ENCODE measurements at places on chromosomes 7 and 10. TPM values are rescaled to one million over a fixed set of nuclear protein-coding genes. Genes with fewer than 3 reads are reported as not detected.

GRCh38 chr10:72308320-72308987, 34.7 kb downstream of the DDIT4 start:
- no peak for DNase-seq

DNA sequence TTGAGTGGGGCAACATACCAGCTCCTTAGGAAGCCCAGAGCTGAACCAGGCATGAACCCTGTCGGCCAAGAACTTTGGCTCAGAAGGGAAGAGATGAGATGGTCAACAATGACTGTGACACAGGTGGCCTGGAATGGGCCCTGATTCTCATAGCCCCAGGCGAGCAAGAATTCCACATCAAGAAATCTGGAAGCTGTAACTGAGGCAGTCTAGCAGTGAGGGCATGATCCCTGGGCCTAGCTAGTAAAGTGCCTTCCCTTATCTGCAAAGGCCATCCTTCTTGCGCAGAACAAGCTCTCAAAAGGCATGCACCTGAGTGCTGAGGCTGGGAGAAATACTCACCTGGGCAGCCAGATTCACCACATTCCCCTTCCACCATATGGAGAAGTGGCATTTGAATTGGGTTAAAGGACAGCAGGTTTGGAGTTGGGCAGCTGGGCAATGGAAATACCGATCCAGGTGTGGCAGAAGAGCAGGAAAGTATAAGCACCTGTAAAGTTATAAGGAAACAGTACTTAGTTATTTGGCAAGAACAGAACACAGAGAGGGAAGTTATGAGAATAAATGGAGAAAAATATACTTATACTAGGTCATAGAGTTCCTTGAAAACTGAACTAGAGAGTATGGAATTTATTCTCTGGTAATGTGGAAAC, 78.6 kb upstream of the CAPZA2 start:
- no peak for DNase-seq

- DNase-seq = no peak
These were observed 36.5 kb upstream of the JAZF1 start for GRCh38 chr7:28217143-28217542.

DNA sequence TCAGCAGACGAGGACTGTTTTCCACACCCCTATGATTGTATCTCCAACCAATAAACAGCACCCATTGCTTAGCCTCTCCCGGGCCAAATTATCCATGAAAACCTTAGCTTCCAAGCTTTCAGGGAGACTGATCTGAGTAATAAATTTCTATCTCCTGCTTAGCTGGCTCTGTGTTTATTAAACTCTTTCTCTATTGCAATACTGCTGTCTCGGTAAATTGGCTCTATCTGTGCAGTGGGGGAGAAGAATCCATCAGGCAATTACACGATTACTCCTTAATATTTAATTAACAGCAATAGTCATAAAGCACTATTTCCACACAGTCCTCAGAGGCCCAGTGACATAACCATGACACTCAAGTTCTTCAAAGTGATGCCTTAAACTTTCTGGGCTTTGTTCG, 1122.8 kb downstream of the TYW1 start:
- no peak for DNase-seq

DNA sequence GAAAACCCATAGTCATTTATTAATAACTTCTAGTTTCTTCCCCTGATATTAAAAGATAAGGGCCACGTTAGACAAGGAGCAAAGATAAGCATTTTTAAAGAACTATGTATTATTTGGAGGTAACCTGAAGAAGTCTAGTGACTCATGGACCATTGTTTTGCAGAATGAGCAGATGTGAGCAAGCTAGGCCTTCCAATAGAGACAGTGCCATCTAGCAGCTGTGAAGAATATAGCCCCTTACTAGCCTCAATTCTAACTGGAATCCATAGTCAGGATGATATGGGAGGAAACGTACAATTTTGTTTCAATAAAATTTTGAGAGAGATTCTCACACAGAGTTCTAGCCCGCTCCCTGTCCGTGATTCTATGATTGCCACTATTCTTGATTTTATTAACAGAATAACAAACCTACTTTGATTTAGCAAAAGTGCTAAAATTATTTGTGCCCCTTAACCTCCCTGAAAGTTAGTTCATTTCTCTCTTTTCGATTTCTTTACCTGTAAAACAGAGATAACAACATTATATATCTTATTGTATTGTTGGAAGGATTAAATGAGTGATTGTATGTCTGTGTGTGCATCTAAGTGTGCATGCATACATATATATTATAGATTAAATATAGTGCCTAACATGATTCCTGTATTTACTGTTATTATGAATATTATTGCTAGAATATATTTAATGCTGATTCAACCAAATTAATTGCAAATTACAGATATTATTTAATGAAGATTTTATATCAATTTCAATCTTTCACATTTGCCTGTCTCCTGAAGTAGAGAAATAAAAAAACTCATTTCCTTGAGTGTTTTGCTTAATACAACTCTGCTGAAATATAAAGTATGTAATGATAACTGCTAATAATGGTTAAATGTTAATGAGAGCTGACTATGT, 22.7 kb downstream of the FAM237B start:
- no peak for DNase-seq

- no peak for DNase-seq
These were observed 112.0 kb downstream of the EEPD1 start for GRCh38 chr7:36264913-36265516.

DNA sequence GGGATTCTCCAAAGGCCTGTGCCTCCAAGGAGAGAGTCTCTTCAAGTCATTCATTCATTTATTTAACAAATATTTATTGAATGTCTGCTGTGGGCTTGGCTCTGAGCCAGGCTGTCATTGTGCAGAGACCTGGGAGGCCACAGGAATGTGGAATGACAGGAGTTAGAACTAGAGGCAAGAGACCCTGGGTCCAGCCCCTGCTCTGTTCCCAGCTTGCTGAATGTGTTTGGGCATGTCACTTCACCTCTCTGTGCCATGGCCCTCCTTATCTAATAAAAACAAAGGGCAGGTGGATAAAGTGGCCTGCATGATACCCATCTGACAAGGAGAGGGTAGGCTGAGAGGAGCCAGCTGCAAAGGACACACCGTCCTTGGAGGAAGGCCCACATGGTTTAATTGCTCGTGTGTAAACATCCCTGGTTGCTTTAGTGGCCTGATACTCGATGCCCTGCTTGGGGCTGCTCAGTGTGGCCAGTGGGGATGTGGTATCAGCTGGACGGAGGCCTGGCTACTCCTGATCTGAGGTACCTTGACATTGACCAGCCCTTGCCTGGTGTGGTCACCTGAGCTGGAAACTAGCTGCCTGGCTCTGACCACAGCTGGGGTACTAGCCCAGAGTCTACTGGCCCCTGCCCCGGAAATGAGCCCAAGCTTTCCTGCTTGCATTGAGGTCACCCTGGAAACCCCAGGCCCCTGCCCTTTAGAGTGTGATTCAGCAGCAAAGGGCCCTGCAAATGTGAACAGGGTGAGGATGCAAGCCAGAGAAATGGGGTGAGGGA, 116.2 kb downstream of the CDH23 start:
- DNase-seq = no peak

DNA sequence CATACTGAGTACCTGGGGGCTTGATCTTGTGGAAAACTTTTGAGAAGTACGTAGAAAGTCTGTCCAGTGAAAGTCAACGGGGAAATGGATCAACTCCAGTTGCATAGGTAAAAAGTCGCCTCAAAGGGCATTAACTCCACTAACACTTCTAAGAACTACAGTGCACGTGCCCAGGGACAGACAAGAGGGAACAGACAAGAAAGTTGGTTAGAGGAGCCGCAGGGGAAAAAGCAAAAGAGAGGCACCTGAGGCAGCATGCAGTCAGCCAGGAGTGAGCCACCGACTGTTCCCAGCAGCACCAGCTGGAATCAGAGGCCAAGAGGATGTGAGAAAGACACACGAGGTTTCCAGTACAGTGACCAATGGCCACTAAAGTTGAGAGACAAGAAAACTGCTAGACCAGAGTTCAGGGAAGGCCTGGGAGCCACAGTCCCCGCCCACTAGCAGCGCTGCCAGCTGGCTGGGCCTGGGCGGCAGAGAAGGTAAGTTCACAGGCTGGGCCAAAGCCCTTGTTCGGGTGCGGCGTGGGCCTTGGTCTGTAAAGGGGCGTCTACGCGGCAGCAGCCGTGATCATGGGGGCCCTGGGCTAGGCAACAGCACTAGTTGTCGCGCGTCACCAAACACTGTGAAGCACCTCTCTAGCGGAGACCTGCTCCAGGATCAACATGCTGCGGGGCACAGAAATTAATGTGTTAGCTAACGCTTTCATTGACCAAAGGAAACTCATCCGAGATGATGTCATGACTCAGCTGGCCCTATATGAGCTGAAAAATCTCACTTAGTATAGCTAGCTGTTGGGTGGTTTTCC, 14.0 kb downstream of the ITGB1 start:
- no peak for DNase-seq

- DNase-seq = no peak
These were observed 7.5 kb upstream of the AGR3 start for GRCh38 chr7:16889305-16889704.

DNA sequence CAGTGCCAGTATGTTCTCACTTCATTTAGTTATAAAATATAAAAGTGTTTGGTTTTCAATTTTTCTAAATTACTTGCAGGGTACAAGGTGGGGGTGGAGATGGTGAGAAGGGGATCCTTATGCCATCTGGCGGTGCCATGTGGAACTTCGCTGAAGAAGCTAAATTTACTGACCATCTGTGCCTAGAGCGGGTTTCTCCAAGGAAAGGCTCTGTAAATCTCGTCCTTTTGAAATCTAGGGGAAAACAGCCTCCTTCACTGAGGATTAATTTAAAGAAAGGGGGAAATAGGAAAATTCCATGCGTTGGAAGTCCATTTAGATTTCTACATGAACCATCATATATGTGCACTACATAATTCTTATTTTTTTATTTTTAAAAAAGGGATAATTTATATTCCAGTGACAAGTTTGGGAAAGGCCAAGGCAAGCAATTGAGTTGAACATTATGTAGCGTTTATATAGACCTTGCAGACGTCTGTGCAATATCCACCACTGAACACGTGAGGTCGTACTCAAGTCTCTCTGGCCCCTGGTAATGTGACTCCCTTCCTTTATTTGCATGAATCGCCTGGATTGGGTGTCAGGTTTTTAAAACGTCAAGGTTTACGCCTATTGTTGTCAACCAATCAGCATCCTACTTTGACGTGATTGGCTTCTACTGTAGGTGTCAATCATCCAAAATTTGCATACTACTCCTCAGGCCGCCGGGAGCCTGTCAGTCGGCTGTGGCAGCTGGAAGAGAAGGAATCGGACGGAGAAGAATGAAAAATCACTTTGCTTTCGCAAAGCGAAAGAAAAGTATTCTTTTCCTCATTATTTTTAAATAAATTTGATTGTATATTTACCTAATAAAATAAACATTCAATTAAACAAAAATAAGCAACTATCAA, 297.1 kb upstream of the NFE2L3 start:
- DNase-seq = peak; percentile 48

DNA sequence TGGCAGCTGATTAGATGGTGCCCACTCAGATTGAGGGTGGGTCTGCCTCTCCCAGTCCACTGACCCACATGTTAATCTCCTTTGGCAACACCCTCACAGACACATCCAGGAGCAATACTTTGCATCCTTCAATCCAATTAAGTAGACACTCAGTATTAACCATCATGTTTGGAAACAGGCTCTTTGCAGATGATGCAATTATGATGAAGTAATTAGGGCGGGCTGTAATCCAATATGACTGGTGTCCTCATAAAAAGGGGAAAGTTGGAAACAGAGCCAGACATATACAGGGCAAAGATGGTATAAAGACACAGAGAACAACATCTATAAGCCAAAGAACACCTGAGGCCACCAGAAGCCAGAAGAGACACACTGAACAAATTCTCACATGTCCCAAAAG, 658.6 kb downstream of the CCSER2 start:
- DNase-seq = no peak

GRCh38 chr10:129224065-129224464, 243.0 kb upstream of the MGMT start:
- no peak for DNase-seq

GRCh38 chr10:72736176-72736827, 44.4 kb downstream of the MCU start:
- no peak for DNase-seq

DNA sequence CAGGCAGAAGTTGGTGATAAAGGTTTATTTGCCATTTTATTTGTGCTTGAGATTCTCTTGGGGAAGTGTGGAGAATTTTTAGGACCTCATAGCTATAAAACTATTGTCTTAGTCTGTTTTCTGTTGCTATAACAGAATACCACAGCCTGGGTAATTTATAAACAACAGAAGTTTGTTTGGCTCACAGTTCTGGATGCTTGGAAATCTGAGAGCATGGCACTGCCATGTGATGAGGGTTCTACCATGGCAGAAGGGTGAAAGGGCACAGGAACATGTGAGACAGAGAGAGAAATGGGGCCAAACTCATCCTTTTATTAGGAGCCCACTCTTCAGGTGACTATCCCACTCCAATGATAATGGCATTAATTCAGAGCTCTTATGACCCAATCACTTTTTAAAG, 12.3 kb downstream of the SUN3 start:
- DNase-seq = no peak

DNA sequence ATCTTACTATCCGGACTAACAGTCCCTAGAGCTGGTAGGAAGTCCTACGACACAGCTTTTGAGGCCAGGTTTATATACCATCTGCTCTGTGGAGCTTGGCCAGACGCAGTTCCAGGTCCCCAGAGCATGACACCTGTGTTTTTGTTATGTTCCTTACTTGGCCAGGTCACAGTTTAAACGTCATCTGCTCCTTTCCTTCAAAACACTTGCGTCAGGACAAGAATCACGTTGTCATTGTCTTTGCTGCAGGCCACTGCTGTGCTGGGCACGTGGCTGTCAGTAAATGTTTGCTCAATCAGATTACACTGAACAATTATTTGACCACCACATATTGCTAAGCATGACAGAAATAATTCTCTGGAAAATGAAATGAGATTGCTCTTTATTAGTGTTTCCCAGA, 23.9 kb downstream of the SLC18A2 start:
- no peak for DNase-seq

DNA sequence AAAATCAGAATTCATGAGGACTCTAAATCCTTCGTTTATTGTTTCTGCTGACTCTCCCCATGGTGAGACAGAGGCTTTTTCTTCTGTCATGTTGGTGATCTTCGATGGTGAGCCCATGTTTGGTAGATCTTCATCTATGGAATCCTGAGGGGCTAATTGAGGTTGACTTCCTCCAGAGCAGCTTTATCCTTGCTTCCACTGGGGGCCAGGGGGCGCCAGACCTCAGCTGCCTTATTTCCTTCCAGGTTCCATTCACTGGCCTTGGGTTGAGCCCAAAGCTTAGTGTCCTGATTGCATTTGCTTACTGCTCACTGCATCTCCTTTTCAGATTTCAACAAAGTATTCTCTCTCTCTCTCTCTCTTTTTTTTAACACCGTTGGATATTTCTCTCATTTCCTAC, 80.7 kb downstream of the GCC1 start:
- no peak for DNase-seq

GRCh38 chr10:31593124-31593523, 274.1 kb downstream of the ZEB1 start:
- DNase-seq = no peak

NRG3 gene
- total RNA-seq = 32.2 TPM

CRYGN gene
- 3.2 TPM for total RNA-seq

ANKRD26 gene
- 23.0 TPM for total RNA-seq

AGAP5 gene
- total RNA-seq = 15.5 TPM

FAM131B gene
- 3.7 TPM for total RNA-seq

FAM25C gene
- not detected for total RNA-seq

SLC35B4 gene
- 31.6 TPM for total RNA-seq

PHKG1 gene
- 1.2 TPM for total RNA-seq

GPRIN2 gene
- 19.8 TPM for total RNA-seq

MICU1 gene
- total RNA-seq = 63.3 TPM

FZD1 gene
- 11.8 TPM for total RNA-seq
